GM23248 (cell line): ENCODE measurements at places on chromosomes 6 and 20.

DNA sequence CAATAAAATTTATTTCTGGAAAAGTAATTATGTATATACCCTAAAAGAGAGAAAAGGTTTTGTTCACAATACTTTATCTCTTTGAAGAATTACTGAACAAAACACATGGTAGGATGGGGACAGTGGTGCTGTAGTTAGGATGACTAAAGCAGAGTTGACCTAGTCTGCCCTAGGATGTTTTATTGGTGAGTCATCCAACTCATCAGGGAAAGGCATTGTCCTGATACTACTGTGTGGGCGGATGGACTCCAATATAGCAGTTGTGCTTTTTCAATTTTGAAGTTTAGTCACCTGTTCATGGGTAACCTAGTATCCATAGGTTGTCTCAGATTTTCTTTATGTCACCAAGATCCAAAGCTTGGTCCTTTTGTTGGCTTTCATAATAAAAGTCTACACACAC, 53.3 kb upstream of the EYS start:
- DNase-seq = peak; percentile 0

- DNase-seq = peak; percentile 88
Measured at GRCh38 chr20:17995967-17996819, 27.4 kb downstream of the MGME1 start.

DNA sequence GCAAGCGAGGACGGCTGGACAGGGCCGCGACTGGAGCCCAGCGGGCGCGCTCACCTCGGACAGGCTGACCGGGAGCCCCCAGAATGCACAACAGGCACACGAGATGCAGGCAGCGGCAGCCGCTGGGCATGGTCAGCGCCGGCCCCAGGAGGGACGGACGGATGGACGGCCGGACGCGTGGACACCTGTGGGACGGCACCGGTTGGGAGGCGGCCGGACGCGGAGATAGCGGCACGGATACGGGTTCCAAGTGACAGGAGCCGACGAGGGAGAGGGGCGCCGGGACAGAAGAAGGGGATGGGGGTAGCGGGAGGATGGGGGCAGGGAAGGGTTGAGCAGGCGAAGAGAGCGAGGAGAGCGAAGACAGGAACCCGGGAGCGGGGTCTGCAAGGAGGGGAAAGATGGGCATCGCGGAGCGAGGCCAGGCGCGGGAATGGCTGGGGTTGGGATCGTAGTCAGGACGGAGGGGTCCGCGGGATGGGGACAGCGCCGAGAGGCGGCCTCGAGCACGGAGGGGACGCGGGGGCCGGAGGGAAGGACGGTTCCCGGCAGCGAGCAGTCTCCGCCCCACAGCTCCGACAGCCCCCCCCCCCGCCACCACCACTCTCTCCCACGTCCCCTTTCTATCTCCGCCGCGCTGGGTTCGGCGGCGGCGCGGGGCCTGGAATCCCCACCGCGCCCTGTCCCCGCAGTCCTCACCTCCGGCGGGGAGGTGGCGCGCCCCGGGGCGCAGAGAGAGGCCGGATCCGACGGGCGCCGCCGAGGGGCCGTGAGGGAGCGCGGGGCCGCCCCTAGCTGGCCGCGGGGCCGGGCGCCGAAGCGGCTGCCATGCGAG, 435 bp downstream of the DLK2 start:
- DNase-seq = peak; percentile 91

DNA sequence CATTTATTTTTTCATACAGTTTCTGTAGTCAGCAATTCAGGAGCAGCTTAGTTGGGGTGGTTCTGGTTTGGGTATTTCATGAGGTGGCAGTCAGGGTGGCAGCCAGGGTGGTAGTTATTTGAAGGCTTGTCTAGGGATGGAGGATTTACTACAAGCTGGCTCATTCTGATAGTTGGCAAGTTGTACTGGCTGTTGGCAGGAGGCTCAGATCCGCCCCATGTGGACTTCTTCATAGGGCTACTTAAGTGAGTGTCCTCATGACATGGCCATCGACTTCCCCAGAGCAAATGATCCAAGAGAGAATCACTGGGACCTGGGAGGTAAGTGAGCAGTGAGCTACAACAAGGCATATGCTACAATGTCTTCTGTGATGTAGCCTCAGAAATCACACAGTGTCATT, 22.4 kb upstream of the CDKAL1 start:
- no peak for DNase-seq

GRCh38 chr6:111162504-111162903, 75.2 kb downstream of the SLC16A10 start:
- no peak for DNase-seq

- peak; percentile 96 for DNase-seq
Measured at GRCh38 chr20:11140359-11140758, 466.6 kb upstream of the JAG1 start.

DNA sequence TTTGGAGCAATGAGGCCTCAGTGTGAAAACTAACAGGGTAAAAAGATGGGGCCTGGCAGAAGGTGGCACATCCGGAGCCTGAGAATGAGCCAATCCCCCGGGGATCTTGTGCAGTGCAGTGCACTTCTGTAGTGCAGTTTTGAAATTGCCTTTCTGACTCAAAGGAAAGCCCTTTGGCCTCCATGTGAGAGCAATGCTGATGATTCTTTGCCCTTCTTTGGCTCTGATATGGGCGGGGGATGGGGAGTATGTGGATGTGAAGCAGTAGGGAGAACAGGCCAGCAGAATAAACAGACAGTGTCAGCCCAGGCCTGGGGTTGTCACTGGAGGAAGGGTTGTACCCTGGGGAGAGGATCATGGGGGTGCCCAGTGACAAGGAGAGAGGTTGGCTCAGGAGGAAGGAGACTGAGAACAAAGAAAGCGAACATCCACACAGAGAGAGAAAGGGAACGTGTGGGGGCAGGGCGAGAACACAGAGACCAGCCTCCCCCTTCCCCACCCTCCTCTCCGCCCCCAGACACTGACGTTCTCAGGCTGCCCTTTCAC, 351.2 kb downstream of the CDC5L start:
- peak; percentile 83 for DNase-seq

- DNase-seq = no peak
Measured at GRCh38 chr6:14450578-14450977, 333.0 kb downstream of the CD83 start.

- DNase-seq = no peak
Measured at GRCh38 chr20:32052778-32053362, 828 bp downstream of the HCK start.

DNA sequence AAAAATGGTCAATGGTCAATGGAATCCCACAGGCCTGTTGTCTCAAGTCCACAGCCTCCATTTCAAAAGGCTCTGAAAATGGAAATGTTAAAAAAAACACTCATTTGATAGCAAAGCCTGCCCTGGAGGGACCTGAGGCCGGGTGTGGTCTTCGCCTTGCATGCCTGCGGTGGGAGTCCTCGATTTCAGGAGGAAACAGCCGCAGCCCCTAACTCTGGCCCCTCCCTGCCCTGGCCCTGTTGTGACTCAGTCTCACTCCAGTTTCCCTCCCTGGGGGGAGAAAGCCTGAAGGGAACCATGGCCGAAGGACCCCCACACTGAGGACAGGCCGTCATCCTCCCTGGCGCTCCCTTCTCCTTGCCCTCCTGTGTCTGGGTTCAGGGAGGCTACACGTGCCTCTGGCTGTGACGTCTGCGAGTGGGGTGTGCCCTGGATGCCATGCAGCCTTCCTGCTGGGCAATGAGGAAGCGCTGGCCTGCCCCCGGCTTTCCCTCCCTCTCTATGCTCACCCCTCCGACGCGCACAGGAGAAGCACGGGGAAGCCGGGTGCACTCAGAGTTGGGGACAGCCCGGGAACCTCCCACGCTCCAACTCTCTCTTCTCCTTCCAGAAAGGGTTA, 9.2 kb downstream of the BHLHE23 start:
- no peak for DNase-seq

DNA sequence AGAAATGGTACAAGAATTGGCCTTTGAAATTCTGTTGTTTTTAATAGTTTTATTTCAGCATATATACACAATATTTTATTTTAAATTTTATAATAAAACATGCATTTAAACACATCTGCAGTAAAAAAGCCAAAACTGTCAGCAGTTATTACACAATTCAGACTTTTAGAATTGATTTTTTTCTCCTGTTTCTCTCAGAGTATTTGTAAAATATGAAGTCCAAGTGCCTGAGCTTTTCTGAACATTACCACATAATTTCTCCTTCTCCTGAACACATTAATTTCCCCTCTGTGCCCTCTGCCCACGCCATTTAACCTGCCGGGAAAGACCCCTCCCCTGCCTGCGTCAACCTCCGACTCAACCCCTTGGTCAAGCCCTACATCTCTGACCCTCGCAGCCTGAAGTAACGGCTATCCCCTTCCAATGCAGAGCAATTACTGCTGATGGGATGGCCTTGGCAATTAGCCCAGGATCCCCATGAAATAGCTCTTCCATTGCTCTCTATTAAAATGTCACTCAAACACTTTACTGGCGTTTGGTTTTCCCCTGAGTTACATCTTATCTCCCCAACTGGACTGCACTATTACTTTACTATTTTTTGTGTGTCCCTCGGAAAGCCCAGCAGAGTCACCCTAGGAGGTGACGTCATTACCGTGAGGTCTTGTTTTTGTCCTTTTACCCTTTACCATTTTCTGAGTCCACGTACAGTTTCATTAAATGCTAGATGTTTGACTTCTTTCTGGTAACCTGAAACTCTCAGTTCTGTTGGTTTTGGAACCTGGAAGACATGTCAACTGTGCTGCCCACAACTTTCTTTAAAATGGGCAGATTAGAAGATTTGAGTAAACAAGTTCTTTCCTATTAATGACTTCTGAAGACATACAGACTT, 146.7 kb upstream of the TAB2 start:
- DNase-seq = no peak

DNA sequence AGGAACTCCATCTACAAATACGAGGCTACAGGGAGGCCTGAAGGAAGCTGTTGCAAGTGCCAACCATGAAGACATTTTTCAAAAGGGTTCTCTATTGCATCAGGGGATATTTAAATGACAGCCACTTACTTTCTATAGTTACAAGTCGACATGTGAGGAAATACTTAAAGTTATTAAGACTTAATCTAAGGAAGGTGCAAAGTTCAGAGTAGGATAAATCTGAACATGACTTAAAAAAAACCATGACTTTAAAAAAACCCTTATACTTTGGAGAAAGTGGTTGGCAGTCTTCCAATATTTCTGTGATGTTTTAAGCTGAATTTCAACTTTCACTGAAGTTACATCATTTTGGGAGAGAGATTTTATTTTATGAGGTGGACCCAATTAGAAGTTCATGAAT, 56.3 kb upstream of the EMILIN3 start:
- DNase-seq = no peak

GRCh38 chr6:1614448-1615150, 4.9 kb downstream of the FOXC1 start:
- no peak for DNase-seq

GRCh38 chr6:40545954-40546353, 41.2 kb downstream of the LRFN2 start:
- DNase-seq = no peak

- no peak for DNase-seq
Measured at GRCh38 chr20:40476461-40476860, 212.6 kb downstream of the MAFB start.

DNA sequence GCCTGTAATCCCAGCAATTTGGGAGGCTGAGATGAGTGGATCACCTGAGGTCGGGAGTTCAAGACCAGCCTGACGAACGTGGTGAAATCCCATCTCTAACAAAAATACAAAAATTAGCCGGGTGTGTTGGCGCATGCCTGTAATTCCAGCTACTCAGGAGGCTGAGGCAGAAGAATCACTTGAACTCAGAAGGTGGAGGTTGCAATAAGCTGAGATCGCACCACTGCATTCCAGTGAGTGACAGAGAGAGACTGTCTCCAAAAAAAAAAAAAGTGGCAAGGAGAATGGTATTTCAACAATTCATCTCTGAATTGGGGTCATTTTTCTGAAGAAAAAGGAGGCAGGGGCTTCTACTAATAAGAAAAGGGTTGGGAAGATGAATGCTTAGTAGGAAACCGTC, 111.5 kb upstream of the NHSL1 start:
- no peak for DNase-seq

GRCh38 chr20:11144114-11144950, 470.5 kb upstream of the JAG1 start:
- DNase-seq = peak; percentile 92

DNA sequence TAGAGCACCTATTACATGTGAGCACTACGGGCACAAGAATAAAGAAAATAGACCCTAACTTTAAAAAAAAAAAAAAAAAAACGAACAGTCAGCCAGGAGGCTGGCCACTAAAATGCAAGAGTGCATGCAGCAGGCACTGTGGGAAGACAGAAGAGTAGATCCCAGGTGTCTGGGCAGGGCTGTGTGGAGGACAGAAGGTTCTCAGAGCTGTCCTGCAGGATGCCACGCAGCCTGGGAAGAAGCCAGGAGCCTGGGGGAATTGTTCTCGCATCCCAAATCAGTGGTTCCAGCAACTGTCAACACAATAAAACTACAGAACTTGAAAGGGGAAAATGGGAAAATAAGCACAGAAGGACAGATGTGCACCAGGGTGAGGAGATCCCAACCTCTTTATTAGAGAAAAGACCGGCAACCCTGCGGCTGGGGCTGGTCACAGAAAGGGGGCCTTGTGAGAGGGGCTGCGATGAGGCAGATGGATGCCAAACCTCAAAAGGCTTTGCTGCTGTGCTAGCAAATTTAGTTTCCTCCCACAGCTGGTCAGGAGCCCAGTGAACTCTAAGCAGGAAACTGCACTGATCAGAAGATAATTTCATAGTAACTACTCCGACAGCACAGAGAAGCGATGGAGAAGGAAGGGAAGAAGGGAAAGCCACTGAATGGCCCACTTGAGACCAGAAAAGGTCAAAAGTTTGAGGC, 30.9 kb downstream of the MAP3K5 start:
- peak; percentile 25 for DNase-seq

- DNase-seq = peak; percentile 90
Measured at GRCh38 chr20:18314786-18315406, 26.6 kb downstream of the ZNF133 start.

DNA sequence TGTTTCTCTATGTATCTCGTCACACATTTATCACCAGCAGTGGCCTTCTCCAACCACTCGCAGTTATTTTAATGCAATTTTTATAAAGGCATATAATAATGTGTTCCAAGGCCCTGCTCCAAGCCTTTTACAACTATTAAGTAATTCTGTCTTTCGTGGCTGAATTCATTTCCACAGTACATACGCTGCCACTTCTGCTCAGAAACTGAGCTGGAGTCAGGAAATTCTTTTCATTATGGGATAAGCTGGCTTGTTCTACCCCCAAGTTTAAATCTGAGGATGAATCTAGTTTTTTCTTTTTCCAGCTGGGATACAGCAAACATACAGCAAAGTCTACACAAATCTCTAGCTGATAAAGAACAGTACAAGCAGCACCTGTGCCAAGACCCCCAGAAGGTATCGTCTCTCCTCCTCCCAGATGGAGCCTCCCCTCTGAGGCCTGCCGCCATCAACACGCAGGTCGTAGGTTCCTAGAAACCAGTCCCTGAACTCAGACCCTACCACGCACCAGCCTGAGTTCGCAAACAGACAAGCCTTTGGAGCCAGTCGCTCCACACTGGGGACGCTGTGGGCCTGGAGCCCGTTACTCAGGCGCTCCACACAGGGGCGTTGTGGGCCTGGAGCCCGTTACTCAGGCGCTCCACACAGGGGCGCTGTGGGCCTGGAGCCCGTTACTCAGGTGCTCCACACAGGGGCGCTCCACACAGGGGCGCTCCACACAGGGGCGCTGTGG, 263.5 kb downstream of the THBS2 start:
- no peak for DNase-seq
